ENCODE measurements at places on chromosomes 5 and 9.

GRCh38 chr5:58080573-58080972, 379.3 kb downstream of the PLK2 start:
- no peak for DNase-seq

GRCh38 chr5:127256886-127257597, 33.6 kb upstream of the MEGF10 start:
- DNase-seq: no peak

DNA sequence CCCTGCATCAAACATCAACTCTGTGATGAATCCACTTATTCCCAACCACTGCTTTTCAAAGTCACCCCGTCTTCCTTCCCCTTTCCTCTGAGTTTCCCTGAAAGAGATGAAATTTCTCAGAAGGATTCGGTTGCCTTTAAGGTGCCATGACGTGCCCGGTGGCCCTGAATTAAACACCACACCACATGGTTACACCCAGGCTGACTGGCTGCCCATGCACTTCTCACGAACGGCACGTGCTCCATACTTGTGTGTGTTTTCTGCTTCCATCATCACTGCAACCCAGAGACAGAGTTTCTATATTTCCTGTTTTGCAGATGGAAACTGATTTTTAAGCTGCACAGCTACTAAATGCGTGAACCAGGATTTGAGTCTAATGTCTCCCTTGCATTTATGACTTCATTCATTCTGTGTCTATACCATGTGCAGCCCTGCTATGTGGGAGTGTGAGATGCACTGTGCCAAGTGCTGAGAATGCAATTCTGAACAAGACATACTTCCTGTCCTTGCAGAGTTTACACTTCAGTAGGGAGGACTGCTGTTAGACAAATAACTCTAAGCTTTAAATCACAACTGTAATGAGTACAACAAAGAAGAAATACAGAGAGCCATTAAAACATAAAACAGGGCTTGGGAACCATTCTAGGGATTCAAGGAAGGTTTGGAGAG, 162.9 kb downstream of the NXNL2 start:
- DNase-seq: no peak

DNA sequence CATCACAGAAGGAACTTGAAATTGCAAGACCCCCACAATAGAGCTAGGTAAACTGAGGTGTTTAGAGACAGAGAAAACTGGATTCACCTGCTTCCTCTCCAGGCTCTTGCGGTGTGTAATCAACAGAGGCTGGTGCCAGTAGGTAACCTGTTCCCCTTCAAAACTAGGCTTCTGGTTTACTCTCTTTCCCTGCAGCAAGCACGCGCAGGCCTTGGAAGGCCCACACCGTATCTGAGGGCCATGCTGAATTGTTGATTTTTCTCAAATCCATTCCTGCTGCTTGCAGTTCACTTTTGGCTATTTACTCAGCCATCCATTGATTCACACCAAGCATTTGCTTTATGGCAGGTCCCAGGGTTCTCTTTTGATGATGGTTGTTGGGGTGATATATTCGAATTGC, 667 bp upstream of the FRRS1L start:
- DNase-seq: no peak

- no peak for DNase-seq
Observed at GRCh38 chr9:24881361-24881760, 335.7 kb upstream of the IZUMO3 start.

DNA sequence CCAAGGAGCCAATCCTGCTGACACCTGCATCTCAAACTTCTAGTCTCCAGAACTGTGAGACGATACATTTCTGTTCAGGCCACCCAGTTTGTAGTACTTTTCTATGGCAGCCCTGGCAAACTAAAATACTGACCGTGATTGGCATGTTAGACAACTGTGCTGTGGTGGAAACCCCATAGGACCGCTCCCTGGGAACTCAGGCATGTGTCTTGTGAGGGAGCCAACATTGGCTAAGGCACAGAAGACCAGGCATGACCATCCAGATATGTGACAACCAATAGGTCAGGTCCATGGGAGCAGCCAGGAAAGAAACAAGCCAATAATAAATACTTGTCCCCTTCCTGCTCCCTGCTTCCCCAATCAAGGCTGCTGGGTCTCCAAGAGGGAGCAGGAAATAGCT, 101.4 kb upstream of the MPDZ start:
- no peak for DNase-seq

- DNase-seq: no peak
Observed at GRCh38 chr5:96660971-96661854, 963 bp upstream of the CAST start.

- DNase-seq: no peak
Observed at GRCh38 chr5:74310997-74311930, 329.3 kb downstream of the ENC1 start.

GRCh38 chr5:143541943-143542797, 138.7 kb upstream of the NR3C1 start:
- DNase-seq: no peak

- no peak for DNase-seq
Observed at GRCh38 chr5:166163996-166164610, 2127.3 kb upstream of the WWC1 start.

- no peak for DNase-seq
Observed at GRCh38 chr9:114250235-114250568, 72.7 kb upstream of the ORM1 start.

DNA sequence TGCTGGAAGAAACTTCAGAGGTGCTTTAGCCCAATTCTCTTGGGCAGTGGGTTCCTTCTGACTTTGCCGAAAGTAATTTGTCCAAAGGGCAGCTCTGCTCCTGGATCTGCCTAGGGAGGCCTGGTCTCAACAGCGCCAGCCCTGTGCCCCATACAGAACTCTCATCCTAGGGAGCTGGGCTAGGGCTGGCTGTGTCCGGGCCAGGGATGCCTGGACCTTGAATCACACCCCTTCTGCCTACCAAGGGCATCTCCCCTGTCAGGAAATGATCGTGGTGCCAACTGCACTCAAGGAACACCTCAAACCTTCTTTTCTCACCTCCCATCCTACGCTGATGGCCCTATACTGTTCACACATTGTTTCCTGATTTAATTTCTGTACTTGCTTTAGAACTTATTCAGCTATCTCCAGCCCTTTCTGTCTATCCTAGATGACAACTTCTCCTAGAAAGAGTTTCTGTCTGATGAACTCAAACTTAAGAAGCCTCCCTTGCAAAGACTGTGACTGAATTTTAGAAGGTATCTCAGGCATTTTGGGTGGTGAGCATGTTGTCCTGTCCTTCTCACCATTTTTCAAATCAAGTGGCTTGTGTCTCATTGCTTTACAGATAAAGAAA, 37.4 kb upstream of the NFIB start:
- no peak for DNase-seq

DNA sequence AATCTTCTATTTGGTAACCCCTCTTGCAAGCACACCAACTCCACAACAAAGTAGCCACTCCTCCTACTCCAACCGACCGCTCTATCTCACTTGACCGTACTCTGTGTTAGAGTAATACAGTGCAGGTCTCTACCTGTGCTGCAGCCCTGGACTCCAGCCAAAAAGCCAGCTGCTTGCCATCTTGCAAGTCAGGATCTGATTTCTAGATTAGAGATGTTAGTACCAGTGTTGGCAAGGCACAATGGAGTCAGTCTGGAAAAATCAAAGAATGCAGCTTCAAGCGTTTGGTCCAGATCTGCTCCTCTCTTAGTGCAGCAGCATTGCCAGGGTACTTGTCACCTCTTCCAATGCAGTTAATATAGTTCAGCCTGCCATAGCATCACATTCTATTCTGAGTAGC, 477.6 kb downstream of the ZSWIM6 start:
- no peak for DNase-seq

DNA sequence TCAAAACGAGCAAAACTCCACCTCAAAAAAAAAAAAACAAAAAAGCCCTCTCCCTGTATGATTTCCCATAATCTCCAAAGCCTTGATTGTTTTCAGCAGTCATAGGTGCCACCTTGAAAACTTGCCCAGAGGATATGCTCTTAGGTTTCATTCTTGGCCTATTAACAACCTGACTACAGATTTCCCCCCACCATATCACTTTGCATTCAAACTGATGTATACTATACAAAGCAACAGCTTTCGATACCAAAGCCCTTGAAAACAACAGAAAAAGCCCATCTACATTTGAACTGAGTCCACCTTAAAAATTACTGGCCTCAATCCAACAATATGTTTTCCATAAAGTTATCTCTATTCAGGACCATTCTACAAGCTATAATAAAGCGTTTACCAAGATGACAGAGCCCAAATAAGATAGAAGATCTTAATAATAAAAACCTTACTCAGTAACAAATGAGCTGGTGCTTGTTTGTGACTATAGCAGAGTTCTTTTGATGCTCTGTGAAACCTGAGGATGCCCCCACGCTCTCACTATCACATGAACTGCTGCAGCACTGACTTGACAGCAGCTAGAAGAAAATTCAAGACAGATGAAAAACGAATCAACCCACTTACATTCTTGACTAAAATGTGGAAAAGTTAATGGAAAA, 44.4 kb downstream of the FNBP1 start:
- no peak for DNase-seq

DNA sequence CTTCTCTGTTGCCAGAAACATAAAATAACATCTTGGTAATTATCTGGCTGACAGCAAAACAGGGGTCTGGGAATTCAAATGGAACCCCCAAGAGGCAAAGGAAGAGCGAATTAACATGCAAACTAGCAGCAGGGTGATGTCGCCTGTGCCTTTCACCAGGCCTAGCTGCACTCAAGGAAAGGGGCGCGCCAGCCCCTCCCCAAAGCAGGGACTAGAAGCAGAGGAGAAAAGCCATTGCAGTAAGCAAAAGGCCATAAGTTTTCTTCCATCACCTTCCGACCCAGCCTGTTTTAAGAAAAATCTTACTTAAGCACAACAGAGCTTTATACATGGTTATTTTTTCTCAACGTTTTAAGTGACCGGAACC, 539 bp downstream of the POC5 start:
- DNase-seq: no peak

DNA sequence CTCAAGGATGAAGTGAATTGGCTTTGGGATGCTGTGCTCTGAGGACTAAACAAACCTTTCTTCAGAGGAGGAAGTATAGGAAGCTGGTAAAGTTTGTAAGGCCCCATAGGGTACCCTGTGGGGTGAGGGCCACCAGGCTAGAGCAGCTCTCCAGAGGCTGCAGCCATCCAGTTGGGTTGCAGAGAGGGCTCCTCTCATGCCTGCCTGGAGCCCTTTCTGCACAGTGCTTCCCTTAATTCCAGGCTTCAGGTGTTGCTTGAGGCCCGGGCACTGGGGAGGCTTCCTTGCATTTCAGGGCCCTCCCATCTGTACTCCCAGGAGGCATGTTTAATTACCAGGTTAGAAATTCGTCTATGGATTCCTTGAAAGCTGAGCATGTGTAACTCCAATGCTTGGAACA, 95.3 kb upstream of the FSTL4 start:
- DNase-seq: no peak

DNA sequence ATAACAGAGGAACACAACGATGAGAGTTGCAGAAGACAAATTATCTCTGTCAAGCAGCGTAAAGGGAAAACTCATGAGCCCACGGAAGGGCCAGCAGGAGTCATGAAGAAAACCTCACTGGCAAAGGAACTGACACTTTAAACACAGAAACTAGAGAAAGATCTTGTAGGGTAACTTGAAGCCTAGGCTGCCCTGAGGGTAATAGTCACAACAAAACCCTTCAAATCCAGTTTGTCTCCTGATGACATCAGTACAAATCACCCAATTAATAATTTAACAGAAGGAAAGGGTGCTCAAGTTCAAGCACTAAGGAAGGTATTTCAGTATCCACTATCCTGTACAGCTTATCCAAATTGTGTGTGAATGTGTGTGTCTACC, 549.1 kb downstream of the MTRR start:
- DNase-seq: no peak

- DNase-seq: no peak
Observed at GRCh38 chr5:453725-454481, 10.9 kb downstream of the EXOC3 start.

DNA sequence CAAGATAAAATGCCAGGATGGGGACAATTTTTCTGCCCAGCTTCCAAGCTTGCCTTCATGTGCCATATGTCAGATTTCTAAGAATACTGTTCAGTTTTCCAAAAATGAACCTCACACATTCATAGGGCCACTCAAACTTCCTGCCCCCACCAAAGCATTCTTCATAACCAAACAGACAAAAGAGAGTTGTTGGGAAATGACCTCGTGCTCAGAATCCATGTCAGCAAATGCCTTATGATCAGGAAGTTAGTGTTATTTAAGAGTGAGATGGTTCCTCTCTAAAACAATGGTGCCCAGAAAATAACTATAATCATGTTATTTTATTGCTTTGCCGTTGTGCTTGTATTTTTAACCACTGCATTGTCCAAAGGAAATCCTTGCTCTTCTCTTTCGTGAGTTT, 208.2 kb downstream of the ZNF608 start:
- DNase-seq: no peak

GRCh38 chr9:129762985-129763926, 10.4 kb upstream of the PTGES start:
- DNase-seq: no peak

GRCh38 chr5:35120715-35121114, 73.0 kb upstream of the AGXT2 start:
- no peak for DNase-seq

- DNase-seq: no peak
Observed at GRCh38 chr9:37955781-37956422, 52.0 kb upstream of the SLC25A51 start.

GRCh38 chr9:16787724-16788123, 82.7 kb downstream of the BNC2 start:
- DNase-seq: no peak

DNA sequence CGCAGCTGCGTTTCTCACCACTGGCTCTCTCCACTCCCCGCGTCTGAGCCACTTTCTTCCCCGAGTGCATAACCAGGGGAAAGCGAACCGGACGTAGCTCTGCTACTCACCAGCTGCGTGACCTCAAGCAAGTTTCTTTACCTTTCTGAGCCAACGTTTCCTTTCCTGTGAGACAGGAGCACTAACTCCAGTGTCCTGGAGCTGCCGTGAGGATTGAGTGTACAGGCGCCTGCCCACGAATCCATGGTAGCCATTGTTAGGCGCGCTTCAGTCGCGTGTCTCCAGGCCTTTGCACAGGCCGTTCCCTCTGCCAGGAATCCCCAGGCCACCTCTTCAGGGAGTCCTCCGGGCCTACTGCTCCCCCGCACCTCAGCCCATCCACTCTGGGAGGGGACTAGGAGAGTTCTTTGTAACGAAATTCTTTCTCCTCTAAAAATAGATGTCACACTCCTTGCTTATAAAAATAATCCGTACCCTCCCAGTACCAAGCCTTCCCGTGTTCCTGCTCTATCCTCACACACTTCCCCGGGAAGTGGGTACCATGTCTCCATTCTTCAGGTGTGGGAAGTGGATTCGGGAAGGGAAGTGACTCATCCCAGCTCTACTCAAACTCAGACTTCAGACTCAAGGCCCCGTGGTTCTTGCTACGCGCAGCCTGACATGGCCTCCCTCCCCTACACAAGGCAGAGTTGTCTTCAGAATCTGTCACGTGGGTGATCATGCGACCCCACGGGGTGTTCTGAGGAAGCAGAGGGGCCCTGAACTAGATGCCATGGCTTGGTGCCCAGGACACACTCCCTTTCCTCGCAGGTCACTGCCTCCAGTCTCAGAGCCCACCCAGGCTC, 16.1 kb upstream of the CRB2 start:
- DNase-seq: no peak

- no peak for DNase-seq
Observed at GRCh38 chr5:135735831-135736230, 98.6 kb upstream of the SLC25A48 start.

GRCh38 chr5:115941051-115941675, 21.1 kb upstream of the LVRN start:
- DNase-seq: no peak

GRCh38 chr5:90612919-90613318, 54.3 kb downstream of the ADGRV1 start:
- DNase-seq: no peak

Data from omental fat pad (tissue), 4 donors.